ENCODE measurements at places on chromosomes 11 and 22.

DNA sequence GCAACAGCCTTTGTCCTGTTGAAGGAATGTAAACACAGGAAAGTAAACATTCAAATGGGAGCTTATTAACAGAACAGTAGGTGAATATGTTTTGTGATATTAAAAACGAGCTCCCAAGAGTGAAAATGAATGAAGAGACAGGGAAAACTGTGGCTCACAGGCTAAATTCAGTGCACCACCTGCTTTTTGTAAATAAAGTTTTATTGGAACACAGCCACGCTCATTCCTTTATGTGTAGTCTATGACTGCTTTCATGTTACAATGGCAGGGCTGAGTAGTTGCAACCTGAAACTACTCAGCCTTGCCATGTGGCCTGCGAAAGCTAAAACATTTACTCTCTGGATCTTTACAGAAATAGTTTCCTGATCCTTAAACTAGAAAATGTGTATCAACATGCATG lies 136.9 kb downstream of the MYO18B start:
- DNase-seq = no peak

GRCh38 chr11:105144887-105145286 lies 5.3 kb upstream of the CARD18 start:
- DNase-seq = no peak

GRCh38 chr11:44555031-44555800 lies 10.2 kb upstream of the CD82 start:
- DNase-seq = no peak

GRCh38 chr11:44839458-44840084 lies 111.1 kb downstream of the TP53I11 start:
- DNase-seq = no peak

DNA sequence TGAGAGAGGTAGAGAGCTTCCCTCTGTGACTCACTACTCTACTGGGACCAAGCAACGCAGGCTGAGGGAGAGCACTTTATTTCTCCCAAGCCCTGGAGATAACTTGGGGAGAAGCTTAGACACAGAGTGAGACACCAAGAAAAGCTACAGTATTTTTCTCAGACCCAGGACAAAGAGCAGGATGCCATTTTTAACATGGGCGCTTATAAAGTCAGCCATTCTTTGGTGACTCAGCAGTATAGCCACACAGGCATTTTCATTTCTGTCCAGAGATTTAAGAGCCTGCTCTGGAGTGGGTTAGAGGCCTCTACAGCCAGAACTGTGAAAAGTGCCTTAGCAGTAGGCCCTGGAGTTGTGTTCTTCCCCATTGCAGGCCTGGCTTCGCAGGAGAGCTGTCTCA lies 55.0 kb upstream of the GLYAT start:
- DNase-seq = no peak

- DNase-seq = no peak
Observed at GRCh38 chr11:32786811-32787210, 7.7 kb downstream of the CCDC73 start.

GRCh38 chr11:116613206-116613875 lies 159.4 kb downstream of the BUD13 start:
- DNase-seq = no peak

DNA sequence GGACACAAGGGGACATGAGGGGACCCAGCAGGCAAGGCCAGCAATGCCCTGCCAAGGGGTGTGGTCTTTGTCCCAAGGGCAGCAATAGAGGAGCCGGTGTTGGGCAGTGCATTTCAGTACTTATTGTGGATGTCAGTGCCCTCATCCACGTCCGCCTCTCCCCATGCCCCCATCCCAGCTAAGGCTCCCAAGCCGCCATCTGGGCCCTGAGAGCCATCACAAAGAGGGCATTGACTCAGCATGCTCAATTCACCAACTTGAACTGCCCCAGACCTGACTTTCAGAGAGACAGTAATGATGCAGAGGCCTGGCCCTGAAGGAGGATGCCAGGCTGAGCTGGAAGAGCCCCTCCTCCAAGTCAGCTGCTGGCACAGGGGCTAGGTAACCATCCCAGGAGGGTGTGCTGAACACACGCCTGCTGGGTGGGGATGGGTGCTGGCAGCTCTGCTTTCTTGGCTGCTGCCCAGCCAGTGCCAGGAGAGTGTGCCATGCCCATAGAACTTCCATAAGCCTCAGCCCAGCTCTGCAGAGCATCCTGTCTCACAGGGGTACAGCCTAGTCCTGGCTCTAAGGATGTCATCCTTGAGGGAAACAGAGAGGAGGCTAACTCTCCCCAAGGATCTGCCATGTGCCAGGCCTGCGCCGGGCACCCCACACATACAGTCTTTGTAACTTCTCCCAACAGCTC lies 46.5 kb downstream of the PDE2A start:
- DNase-seq = no peak

GRCh38 chr11:2930704-2931419 lies 1.6 kb upstream of the PHLDA2 start:
- DNase-seq = peak; percentile 40

DNA sequence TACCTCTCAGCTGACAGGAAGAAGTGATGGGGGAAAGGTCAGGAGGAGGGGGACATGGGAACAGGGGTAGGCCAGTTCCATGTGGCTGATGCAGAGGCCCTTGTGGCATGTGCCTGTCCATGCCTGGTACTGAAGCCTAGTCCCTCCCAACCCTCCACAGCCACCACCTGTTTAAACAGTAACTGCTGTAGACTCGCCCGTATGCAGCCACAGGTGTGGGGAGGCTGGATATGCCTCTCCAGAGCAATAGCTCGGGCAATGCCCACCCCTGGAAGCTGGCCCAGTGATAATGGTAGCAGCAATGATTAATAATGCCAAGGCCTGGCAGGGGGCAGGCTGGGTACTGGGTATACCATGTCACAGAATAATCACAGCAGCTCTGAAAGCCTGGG lies 2.3 kb downstream of the SMTN start:
- no peak for DNase-seq

DNA sequence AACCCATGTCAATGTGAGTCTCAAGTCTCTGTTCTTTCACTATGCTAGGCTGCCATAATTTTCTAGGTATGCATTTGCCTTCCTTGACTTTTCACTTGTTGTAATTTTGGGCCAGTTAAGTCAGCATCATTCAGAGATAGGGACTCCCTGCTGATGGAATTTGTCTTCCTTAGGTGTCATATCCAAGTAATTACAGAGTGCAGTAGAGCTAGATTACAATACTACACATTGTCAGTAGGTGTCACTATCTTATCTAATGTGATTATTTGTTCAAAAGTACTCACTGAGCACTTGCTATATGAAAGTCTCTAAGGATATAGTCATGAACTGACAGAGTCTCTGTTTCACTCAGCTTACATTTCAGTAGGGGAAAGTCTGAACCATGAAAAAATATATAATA lies 25.0 kb upstream of the SYN3 start:
- no peak for DNase-seq

GRCh38 chr11:4994551-4994950 lies at the start of gene OR51L1:
OR51L1 (plus strand) TSS chr11:4994851; CDS start chr11:4998983, 4,132 bp downstream.
- no peak for DNase-seq

DNA sequence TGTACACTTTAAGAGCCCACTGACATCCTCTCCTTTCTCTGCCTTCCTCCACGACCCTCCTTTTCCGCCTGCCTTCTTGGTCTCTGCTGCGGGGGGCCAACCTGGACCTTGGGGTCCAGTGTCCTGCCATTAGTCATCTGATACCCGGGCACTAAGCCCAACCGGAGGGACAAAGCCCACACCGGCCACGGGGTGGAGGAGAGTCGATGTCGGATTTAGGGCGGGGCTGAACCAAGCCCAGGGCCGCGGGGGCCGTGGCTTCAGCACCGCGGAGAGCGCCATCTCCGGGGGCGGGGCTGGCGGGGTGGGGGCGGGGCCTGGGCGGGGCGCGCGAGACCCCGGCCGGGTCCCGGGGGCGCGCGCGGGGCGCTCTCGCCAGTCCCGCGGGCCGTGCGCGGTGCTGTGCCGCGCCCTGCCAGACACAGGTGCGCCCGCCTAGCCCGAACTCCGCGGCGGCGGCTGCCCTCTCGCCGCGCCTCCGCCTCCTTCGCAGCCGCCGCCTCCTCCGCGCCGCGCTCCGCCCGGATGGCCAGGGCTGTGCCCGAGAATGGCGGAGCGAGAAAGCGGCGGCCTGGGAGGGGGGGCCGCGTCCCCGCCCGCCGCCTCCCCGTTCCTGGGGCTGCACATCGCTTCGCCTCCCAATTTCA lies at the start of gene MAPK8IP1:
Gene MAPK8IP1, plus strand, starts transcription at position 378 of the 647 bp plus-strand sequence. Its CDS starts 170 bp downstream, at position 548.
- DNase-seq = peak; percentile 61

- no peak for DNase-seq
Observed at GRCh38 chr11:115677190-115677589, 173.0 kb upstream of the CADM1 start.

DNA sequence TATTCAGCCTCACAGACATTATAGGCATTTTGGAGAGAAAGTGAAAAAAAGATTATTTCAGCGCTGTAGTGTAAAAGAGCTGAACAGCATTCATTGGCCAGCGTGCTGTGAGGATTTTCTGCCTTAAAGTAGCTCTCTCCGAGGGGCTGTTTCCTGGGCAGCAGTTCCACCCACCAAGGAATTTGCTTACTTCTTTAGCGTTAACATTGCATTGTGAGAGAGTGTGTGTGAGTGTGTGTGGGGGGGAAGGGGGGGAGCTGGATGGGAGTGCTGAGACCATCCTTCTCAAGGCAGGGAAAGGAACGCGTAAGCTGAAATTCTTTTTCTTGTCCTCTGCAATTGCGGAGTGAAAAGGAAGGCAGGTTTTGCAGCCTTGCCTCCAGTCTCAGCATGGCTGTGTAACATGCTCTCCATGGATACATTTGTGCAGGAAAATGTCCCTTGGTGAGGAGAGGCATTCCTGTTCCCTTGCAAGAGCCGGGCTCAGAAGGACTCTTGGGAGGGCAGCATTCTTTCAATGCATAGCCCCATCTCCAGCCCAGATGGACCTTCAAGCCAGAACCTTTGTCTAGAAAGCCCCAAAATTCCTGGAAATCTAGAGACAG lies 159.9 kb upstream of the NAV2 start:
- no peak for DNase-seq

- DNase-seq = no peak
Observed at GRCh38 chr11:118194835-118195627, 18.6 kb upstream of the SCN2B start.

GRCh38 chr11:59187587-59187986 lies 15.7 kb downstream of the DTX4 start:
- no peak for DNase-seq

- DNase-seq = no peak
Observed at GRCh38 chr11:107545101-107545514, 20.4 kb downstream of the ALKBH8 start.

DNA sequence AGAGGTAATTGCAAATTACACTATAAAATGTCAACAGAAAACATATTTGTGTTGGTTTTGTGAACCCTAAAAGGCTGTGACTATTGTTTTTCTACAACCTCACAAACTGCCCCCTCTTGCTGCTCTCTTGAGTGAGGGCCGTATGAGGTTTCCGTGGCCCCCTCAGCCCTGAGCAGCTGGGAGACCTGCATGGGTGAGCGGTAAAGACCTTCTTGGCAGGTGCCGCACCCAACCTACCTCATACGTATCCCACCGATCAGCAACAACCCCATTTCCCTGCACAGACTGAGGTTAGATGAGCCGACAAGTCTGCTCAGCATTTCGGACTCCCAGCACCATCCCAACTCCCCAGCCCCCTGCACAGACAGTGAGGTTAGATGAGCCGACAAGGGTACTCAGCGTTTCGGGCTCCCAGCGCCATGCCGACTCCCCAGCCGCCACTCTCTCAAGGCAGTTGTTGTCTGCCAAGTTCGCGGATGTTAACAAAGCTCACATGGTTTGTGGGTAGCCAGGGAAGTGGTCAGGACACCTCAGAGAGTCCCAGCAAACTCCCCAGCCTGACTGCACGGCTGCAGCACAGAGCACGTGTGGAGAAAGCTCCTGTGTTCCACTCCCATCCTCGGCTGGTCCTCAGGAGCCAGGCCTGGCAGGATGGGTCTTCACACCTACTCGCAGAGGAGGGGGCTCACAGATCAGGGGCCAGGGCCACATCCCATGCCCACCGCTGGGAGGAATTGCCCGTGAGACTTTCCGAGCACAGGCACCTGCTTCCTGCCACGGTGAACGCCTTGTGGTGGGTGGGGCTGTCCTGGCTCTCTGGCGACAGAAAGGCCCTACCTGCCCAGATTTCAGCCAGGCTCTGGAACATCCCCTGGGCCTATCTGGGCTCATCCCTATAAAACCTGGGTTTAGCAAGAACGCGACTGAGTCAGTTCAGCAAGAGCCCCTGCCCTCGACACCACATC lies 502.9 kb downstream of the BRD1 start:
- DNase-seq = no peak

- no peak for DNase-seq
Observed at GRCh38 chr22:50343541-50343935, 411 bp downstream of the PPP6R2 start.

DNA sequence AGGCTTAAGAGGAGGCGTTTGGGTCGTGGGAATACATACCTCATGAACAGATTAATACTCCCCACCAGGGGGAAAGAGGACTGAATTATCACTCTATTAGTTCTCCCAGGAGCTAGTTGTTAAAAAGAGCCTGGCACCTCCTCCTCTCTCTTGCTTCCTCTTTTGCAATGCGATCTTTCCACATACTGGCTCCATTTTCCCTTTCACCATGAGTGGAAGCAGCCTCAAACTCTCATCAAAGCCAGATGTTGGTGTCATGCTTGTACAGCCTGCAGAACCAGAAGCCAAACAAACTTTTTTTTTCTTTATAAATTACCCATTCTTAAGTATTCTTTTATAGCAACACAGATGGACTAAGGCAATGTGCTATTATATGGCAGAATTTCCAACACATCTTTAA lies 258.5 kb downstream of the FAM76B start:
- no peak for DNase-seq

DNA sequence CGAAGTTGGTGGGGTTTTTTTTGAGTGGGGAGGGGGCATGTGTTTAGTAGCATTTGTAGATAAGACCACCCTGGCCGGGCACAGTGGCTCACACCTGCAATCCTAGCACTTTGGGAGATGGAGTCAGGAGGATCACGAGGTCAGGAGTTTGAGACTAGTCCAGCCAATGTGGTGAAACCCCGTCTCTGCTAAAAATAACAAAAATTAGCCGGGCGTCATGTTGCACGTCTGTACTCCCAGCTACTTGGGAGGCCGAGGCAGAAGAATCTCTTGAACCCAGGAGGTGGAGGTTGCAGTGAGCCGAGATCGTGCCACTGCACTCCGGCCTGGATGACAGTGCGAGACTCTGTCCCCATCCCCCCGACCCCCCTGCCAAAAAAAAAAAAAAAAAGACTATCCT lies 34.6 kb downstream of the CECR2 start:
- no peak for DNase-seq

All from activated B cell treated with CpG ODN at 0.5 μM for 24 hours (primary cell).